ENCODE measurements at places on chromosomes 1 and 21.

DNA sequence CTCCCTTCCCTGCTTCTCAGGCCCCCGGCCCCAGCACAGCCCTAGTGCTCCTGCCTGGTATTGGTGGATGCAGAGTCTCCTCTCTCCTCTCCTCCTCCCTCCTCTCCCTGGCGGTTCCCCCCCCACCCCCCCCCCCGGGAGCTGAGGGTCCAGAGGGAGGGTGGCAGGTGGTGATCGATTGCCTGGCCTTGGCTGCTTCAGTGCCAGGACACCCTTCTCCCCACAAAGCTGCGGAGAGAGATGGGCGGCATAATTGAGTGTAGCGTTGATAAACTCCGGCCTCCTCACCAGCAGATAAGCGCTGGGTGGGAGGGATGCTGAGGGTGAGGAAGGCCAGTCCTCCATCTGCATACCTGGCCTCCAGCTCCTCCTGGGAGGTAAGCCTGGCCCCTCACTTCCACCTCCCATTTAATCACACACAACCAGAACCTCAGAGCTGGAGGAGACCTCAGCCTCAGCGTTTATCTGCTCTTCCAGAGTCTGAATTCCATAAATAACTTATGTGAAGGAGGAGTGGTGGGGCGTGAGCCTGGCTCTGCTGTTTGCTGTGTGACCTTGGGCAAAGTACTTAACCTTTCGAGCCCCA is 60.8 kb downstream of the LRRN2 start:
- DNase-seq: no peak

DNA sequence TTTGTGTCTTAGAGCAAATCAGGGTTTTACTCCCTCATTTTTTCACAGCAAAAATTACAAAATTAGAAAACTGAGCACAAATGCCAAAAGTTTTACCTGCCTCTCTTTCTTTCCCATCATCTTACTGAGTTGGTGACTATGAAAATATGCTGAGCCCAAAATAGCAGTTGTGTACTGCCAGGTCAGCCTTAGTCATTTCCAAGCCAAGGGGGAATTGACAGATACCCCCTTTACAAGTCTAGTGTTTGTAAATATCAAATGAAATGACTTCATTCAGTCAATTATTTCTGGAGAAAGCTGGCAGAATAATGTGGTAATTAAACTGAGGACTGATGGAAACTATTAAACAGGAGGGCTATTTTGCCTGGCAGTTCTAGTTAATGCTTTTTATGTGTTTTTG is 11.4 kb upstream of the GORAB start:
- DNase-seq: no peak

DNA sequence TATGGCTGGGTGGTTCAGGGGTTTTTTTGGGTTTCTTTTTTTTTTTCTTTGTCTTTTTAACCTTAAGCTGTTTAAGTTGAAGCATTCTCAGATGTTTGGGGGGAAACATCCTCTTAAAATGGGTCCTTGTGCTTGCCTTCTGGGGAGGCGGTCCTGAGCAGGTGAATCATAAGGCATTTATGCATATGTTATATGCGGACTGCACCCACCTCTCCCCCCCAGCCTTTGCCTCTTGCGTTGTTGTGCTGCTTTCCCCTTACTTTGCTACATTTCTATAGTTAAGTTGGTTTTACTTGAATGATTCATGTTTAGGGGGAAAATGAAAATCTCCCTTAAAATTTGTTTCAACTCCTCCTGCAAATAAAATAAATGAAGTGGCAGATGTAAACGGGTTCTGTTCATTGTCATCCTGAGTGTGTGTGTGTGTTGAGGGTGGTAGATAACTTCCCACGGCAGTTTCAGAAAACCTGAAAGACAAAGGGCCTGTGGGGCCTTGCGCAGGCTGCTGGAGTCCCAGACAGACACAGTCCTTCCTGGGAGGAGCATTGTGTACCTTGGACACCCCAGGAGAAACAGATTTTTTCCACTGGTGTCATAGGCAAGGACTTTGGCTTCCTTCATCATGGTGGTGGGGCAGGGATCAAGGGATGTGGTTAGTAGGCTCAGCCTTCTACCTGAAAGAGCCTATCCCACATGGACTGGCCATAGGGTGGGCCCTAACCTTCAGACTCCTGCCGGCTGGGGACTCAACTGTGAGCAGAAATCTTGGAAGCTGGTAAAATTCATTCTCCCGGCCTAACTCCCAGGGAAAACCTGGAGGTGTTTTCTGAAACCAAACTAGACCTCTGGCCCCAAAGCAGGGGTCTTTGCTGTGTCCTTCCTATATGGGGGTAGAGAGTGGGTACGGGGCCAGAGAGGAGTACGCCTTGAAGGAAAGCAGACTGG is 926 bp upstream of the SH3D21 start:
- DNase-seq: no peak

- no peak for DNase-seq
These were observed 201.1 kb upstream of the CHRM3 start for GRCh38 chr1:239185245-239185619.

DNA sequence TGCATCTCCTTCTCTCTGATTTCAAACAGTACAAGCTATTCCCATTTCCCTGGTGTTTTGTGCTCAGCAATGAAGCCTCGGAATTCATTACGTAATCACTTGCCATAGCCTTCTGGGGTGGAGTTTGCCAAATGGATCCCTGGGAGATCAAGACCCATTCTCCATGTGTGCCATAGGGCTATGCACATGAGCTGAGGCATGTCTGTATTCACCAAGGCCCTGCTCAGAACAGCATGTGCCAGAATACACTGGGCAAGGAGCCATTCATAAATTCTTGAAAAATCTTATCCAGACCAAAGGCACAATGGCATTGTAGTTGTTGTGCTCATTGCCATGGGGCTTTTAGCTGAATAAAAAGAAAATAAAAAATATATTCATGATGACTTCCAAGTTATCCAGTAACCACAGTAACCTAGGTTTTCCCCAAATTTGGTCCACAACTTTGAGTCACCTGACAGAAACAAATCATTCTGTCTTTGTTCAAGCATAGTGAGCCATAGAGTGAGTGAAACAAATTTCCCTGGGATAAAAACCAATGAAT is 53.0 kb downstream of the CRB1 start:
- DNase-seq: no peak

Data from CD4-positive, alpha-beta T cell treated with Interleukin-1 beta for 1 hour (primary cell).